ENCODE measurements at places on chromosomes 4 and X.
A peak's percentile ranks its signal among the peaks of the same experiment; 100 is the strongest.

- DNase-seq, result no peak
Observed at GRCh38 chr4:146346276-146346675, 131.9 kb downstream of the REELD1 start.

- DNase-seq, result no peak
Observed at GRCh38 chr4:182699795-182700194, 217.4 kb downstream of the DCTD start.

DNA sequence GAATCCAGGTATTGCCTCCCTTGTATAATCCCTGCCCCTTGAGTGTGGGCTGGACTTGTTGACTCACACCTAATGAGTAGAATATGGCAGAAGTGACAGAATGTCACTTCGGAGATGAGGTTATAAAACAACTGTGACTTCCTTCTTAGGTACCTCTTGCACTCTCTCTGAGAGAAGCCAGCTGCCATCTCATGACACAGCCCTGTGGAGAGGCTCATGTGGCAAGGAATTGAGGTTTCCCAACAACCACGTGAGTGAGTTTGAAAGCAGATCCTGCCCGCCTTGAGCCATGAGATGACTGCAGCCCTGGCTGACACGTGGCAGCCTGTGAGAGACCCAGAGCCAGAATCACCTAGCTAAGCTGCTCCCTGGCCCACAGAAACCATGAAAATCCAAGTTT is 13.5 kb downstream of the ASB11 start:
- peak; percentile 8 for DNase-seq

DNA sequence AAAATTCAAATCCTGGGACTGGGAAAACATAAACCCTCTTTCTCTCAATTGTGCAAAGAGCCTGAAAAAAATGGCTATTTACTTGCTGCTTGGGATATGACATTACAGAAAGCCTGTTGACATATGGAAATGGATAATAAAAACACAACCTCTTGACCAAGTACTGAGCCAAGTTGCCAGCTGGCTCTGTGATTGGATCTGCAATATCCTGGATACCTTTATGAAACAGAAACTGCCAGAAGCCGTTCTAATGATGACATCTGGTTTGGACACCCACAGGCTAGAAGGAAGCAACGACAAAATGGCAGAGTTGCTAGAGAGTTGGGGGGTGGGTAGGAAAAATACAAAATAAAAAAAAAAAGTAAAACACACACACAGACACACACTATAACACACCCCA is 481.4 kb downstream of the FAT4 start:
- no peak for DNase-seq

DNA sequence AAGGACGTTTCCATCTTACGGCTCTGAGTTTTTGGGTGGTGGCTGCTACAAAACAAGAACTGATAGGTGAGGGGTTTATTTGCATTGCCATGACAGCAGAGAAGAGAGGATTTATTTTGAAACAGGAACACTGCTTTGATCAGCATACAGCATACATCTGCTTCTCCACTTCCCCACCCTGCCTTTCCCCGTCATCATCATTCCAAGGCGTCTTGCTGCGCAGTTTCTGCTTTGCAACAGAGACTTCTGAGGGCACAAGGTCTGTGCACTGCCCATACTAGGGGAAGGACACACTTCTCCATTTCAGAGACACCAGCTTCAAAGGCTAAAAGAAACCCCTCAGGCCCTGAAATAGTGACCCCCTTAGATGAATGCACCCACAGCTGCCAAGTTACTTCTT is 19.1 kb downstream of the STARD8 start:
- no peak for DNase-seq

GRCh38 chrX:48971249-48972219 is at the start of gene KCND1:
Gene KCND1 (minus strand): TSS chrX:48971844. CDS start chrX:48970271, 1,573 bp downstream.
- DNase-seq, result peak; percentile 10

GRCh38 chr4:102541697-102542096 is 40.5 kb downstream of the NFKB1 start:
- DNase-seq, result no peak

Data from stimulated activated naive CD8-positive, alpha-beta T cell treated with anti-CD3 and anti-CD28 coated beads, Interleukin-15, Interleukin-2, amounts not matched to agents 100 U/mL and 50 U/mL, for 24 hours (primary cell).